HFFc6 (cell line): ENCODE measurements at places on chromosomes 7 and 10. TPM values are rescaled to one million over a fixed set of nuclear protein-coding genes. Genes with fewer than 3 reads are reported as not detected.

GRCh38 chr10:22293747-22294404 lies 22.3 kb upstream of the COMMD3 start:
- DNase-seq = no peak

DNA sequence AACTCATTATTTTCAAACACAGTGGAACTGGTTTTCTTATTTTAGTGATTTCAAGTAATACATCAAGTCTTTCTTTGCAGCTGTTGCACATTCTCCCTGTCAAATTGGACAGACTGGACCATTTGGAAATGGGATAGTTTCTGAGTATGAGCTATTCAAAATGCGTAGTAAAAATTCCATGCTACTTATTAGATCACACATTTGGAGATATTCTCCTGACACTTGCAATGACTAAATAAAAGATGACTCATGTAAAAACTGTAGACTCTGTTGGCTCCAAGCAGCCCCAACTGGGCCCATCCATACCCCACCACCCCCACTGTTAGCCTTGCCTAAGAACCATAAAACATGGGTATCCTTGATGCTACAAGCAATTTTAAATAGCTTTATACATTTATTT lies 25.9 kb upstream of the BICC1 start:
- no peak for DNase-seq

- DNase-seq = no peak
These were observed 11.9 kb upstream of the NDUFA5 start for GRCh38 chr7:123569352-123570010.

DNA sequence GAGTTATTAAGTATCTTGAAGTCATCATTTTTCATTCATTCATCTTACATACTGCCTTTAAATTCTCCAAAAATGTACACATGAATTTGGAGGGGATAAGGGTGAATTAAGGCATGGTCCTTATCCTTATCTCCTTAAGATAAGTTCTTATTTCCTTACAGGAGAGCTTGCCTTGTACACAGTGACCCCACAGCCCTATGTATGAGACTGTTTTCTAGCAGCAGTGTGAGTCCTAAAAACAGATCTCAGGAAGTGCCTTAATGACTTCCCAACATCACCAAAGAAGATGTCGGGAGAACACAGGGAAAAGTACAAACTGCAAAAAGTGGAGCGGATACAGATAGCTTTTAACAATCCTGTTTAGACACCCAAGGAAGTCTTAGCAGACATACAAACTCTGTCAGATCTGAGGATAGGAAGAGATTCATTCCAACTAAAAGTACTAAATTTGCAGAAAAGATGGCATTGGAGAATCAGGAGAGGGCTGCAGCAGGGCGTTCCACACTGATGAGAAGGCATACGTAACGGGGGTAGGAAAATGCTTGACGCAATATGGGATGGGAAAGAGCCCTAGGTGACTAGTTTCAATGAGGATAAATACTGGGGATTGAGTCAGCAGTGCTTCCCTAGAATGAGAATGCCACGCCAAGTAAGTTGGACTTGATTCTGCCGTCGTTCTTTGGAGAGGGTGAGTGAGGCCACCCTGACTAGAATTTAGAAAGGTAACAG lies 570.2 kb downstream of the PARD3 start:
- DNase-seq = no peak

GRCh38 chr10:6175329-6176055 lies 27.2 kb upstream of the PFKFB3 start:
- no peak for DNase-seq

DNA sequence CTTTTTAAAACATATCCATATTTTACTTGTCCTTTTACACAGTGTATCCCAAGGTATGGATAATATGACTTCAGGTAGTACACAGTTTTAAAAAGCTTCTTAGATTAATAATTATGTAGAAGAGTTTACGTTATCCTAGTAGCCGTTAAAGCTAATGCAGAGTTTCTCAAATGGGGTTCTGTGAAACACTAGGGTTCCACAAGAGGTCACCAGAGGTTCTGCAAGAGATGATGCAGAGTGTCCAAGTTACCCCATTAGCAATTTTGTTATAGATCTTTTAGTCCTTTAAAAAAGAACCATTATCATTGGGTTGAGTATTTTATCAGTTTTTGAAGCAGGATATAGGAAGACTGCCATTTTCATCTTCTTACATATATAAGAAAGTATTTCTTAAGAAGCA lies 298.9 kb upstream of the HPS1 start:
- DNase-seq = no peak

- peak; percentile 43 for DNase-seq
These were observed 4.2 kb upstream of the RPEL1 start for GRCh38 chr10:103241262-103242011.

DNA sequence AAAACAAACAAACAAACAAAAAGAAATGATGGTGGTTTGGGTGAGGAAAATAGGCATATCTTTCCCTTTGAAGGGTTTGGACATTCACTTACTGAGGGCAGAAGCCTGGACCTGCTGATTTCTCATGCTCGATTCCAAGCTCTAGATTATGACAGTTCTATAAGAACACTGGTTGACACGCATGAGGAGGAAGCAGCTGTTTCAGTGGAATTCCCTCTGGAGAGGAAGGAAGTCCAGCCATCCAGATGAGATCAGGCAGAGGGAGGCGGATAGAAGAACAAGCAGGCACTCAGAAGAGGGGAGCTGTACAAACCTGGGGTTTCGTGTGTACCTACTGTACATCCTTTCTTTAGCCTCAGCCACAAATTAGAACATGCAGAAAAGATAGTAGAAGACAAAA lies 691.9 kb downstream of the INHBA start:
- peak; percentile 12 for DNase-seq

- no peak for DNase-seq
These were observed at the start of gene VAX1 for GRCh38 chr10:117137911-117138642. TSS of gene VAX1 (minus strand) at chr10:117138270. CDS start at chr10:117138056, 214 bp downstream.

GRCh38 chr7:2437537-2438148 lies 34.2 kb downstream of the CHST12 start:
- DNase-seq = no peak

DNA sequence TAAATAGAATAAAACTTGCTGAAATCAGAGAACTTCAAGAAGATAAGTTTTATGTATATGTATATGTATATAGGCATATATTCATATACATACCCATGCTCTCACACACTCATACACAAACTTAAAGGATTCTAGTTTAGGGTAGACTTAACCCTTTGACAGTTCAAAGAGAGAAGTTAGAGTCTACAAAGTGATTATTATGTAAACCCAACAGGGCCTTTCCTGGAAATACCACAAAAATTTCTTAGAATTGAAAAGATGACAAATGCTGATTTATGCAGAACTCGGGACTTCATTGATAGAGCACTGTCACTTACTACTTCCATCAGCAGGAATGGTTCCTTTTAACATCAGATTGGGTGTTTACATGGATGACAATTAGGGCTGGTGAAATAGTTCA lies 763.5 kb downstream of the AUTS2 start:
- DNase-seq = no peak

- no peak for DNase-seq
These were observed 401 bp downstream of the LRRC27 start for GRCh38 chr10:132332433-132332754.

GRCh38 chr10:34102893-34103506 lies 712.1 kb downstream of the PARD3 start:
- peak; percentile 13 for DNase-seq

GRCh38 chr10:121455377-121455776 lies 142.9 kb downstream of the FGFR2 start:
- no peak for DNase-seq

DNA sequence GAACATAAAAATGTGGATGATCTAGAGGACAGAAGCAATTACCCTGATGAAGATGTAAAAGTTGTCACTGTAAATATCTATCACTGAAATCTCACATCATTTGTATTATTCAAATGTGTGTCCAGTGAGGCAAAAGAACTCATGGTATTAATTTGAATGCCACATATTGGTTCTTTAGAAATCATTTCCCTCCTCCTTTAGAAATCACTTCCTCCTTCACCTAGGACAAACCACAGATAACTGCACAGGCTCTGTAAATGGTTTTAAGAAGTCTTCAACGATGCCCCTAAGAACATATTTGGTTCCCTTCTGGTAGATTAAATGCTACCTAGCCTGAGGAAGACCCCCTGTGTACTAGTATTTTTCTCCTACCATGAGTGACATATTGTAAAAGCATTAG lies 33.1 kb upstream of the ZNF518A start:
- no peak for DNase-seq

DNA sequence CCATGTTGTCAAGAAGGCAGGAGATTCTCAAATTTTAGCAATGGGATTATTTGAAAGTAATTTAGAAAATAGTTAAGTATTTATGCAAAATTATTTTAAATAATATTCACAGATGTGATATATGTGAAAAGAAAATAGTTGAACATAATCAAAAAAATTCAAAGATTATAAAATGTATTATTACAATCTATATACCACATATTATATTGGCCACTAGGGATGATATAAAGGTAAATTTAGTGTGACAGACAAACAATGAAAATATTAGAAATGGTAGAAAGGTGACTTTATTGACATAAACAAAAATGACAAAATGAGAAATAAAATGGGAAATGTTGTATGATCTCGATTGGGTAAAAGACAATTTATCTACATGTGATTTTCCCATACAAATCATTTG lies 385.5 kb downstream of the PCDH15 start:
- DNase-seq = no peak

- no peak for DNase-seq
These were observed 38.2 kb downstream of the WDR37 start for GRCh38 chr10:1094112-1095057.

- DNase-seq = no peak
These were observed 93.2 kb upstream of the ZNF438 start for GRCh38 chr10:31124852-31125251.

- DNase-seq = peak; percentile 58
These were observed 924 bp downstream of the BMPR1A start for GRCh38 chr10:86757113-86757972.

DNA sequence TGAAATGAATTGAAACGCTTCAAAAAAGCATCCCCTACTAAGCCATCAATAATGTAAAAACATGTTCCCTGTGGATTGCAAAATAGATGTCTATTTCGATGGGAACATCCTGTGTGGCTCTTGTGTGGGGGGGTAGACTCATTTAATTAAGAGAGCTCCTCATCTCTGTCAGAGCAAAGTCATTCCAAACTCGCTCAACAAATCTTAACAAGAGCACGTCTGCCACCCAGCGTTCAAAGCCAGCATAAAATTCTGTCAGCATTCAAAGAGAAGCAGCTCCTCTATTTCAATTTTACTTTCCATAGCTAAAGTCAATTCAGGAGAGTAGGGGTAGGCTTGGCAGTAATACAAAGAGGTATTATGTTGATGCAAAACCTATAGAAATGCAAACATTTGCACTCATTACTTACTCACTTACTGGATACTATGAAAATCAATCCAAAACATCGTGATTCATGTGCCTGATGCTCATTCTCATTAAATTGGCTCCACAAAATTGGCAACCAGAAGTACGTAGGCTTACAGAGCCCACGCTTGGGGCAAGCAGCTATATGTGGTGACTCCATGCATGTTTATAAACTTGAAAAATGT lies 114.9 kb downstream of the IPMK start:
- DNase-seq = peak; percentile 54

- DNase-seq = peak; percentile 71
These were observed 40.1 kb downstream of the PALD1 start for GRCh38 chr10:70518695-70519094.

DNA sequence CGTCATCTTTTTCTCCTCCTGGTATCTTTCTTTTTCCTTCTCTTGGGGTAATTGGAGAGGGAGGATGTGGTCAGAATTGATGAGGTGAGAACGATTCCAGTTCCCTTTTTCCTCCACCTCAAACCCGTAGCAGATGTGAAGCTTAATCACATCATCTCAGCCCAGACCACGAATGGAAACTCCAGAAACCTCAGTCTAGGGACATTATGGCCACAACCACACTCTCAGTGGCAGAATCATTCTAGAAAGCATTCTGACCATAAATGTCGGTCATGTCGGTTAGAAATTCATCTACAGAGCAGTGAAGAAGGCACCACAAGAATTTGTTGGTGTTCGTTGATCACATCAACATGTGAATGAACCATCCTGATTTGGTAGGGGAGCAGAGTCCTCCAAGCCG lies 78.7 kb downstream of the GATA3 start:
- DNase-seq = no peak

ELMO1 gene
- total RNA-seq = not detected in 3 replicates

SFTPA1 gene
- total RNA-seq = not detected in 3 replicates

HSPA12A gene
- 16.8 to 19.8 TPM (median 19.3 TPM) in 3 replicates for total RNA-seq

ZNF32 gene
- 15.2 to 20.2 TPM (median 19.3 TPM) in 3 replicates for total RNA-seq

VWA2 gene
- total RNA-seq = not detected in 2 replicates

BEND7 gene
- total RNA-seq = 0.14 and 1.2 TPM in 2 replicates
